ENCODE measurements at places on chromosomes 12 and 14.

- peak; percentile 94 for DNase-seq
Measured at GRCh38 chr12:122013136-122013535, 8.5 kb upstream of the BCL7A start.

- DNase-seq, result no peak
Measured at GRCh38 chr14:99750746-99751450, 42.3 kb upstream of the EML1 start.

DNA sequence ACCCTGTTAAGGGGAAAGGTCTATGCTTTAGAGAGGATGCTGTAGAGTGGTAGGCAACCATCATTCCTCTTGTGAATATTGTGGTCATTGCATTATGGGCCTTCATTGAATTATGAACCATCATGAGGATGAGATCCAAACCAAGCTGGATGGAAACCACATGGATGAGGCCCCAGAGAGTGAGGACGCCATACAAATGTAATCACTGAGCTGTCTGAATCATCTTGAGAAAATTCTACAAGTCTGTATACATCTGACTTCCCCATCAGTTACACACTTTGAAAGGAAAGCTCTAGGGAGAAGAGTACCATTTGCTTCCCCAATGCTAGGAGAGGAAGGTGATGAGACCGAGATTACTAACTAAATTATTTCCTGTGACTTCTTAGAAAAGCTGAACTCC, 172.9 kb downstream of the CACNA1C start:
- no peak for DNase-seq

- peak; percentile 95 for DNase-seq
Measured at GRCh38 chr12:107328442-107329133, 235.2 kb upstream of the CRY1 start.

GRCh38 chr12:124381456-124382296, 86.8 kb downstream of the RFLNA start:
- DNase-seq, result no peak

- DNase-seq, result peak; percentile 47
Measured at GRCh38 chr14:67820428-67820971, 921 bp downstream of the RAD51B start.

- DNase-seq, result no peak
Measured at GRCh38 chr14:62123961-62124360, 361.7 kb downstream of the SNAPC1 start.

GRCh38 chr14:80403036-80403435, 191.7 kb upstream of the DIO2 start:
- no peak for DNase-seq

DNA sequence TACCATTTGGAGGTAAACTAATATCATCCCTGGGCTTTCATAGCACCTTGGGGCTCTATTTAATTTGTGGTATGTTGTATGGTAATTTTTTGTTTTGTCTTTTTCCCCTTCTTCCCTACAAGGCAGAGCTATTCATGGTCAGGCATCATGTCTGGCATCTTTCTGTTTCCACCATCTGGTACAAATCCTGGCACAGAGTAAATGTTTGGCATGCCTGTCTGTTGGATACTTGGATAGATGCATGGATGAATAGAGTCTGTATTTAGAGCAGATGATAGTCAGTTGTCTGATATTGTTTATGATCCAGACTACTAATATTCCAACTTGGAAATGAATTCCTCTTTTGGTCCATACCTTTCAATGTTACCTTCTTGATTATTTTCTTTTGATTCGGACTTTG, 139.8 kb downstream of the NEDD1 start:
- no peak for DNase-seq

GRCh38 chr14:51929166-51929565, 60.2 kb upstream of the RTRAF start:
- DNase-seq, result no peak

DNA sequence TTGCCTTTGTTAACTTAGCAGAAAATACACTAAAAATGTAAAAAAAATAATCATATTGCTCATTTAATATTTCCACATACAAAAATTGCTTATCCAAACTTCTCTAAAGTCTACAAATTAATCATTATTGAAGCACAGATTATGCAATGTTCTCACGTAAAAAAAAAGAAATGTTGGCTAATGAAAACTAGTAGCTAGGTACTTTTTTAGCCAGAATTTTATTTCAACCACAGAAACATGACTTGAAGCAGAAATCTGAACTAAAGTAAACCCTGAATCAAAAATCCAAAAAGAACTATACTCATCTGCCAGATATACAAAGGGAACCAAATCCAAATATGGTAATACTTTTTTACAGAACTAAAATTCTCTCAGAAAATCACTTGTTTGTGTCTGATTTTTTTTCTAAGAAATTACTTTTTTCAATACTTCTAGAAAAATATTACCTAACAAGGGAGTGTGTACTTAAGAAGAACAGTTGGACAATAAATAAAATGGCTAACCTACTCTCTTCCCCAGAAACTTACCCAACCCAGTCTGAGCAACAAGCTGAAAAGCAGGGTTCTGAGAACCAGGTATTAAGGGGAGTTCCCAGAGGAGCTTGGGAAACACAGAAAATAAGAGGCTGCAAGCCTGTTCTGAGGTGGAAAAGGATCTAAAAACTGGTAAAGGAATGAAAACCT, 78.4 kb upstream of the RAP1B start:
- DNase-seq, result no peak

DNA sequence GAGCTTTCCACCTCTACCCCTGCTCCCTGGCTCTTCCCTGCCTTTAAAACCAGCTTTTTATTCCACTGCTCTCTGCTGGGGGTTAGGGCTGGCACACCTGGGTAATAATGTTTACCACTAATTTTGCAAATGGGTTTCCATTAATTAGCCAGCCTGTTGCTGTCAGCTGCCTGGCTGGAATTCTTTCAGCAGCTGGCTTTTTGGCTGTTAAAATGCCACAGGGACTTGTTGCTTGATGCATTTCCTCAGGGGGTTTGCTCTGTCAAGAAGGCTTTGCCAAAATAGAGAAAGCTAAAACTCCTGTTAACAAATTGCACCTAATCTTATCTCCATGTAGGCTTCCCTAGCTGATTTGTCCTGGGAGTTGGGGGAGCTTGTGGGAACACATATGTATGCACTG, 51.8 kb upstream of the PSMC1 start:
- no peak for DNase-seq

DNA sequence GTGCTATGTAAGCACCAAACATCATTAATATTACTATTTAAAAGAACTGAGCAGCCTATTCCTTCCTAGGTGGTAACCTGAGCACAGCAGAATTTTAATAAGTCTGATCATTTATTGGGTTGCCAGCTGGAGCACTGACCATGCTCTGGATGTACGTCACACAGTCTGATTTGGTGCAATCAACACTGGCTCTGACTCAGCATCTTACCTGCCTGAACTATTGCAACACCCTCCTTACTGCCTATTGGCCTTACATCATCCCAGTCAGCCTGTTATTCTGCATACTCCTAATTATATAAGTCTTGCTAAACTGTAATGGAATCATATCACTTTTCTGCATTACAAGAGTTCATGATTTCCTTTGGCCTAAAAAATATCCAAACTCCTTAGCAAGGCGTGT, 149.7 kb downstream of the PTPRO start:
- DNase-seq, result no peak

- no peak for DNase-seq
Measured at GRCh38 chr14:59342516-59343484, 122.4 kb downstream of the GPR135 start.

DNA sequence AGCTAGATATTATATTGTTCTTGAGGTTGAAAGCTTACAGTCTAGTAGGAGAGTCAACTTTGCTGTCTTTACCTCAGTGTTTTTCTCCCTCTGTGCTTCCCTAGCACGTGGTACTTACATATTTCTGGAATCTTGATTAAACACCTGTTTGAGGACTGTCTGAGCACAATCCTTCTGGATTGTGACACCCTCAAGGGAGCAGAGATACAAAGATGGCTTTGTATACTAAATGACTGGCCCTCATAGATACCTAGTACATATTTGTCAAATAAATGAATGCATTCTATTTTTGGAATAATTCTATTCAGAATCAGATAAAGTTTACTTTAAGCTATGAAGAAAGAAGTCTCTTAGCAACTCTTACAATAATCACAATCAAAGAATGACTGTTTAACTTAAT, 113.3 kb downstream of the LRRK2 start:
- DNase-seq, result no peak

DNA sequence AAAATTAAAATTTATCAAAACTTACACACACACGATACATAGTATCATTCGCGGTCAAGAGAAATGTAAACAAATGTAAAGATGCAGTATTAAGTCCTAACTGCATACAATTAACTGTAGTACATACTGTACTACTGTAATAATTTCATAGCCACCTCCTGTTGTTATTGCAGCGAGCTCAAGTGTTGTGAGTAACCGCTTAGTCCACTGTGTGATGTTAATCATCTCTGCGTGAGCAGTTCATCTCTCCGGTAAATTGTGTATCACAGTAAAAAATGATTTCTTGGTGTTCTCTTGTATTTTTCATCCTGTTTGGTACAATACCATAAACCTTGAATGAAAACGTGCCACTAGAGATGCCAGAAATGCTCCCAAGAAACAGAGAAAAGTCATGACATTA, 6.5 kb downstream of the EPS8 start:
- no peak for DNase-seq

DNA sequence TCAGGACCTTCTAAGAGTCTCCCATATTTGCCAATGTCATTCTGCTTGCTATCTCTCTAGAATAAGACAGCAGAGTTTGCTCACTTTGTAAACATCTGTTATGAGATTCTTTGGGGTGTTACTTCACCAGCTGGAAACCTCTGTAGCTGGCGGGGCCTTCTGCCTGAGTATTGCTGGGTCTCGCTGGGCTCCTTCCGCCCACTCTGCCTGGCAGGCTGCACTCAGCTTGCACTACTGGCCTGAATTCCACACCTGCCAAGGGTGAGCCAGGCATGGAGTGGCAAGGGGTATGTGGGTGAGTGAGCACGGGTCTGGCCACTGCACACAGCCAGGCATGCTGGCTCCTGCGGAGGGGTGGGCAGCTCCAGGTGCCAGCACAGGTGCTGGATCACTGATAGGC, 267.3 kb upstream of the PDE3A start:
- no peak for DNase-seq

- DNase-seq, result peak; percentile 4
Measured at GRCh38 chr12:114131824-114132223, 165.7 kb upstream of the RBM19 start.

- no peak for DNase-seq
Measured at GRCh38 chr14:103533999-103534575, 5.1 kb downstream of the TRMT61A start.

GRCh38 chr14:78292003-78292402, 121.8 kb downstream of the NRXN3 start:
- no peak for DNase-seq

DNA sequence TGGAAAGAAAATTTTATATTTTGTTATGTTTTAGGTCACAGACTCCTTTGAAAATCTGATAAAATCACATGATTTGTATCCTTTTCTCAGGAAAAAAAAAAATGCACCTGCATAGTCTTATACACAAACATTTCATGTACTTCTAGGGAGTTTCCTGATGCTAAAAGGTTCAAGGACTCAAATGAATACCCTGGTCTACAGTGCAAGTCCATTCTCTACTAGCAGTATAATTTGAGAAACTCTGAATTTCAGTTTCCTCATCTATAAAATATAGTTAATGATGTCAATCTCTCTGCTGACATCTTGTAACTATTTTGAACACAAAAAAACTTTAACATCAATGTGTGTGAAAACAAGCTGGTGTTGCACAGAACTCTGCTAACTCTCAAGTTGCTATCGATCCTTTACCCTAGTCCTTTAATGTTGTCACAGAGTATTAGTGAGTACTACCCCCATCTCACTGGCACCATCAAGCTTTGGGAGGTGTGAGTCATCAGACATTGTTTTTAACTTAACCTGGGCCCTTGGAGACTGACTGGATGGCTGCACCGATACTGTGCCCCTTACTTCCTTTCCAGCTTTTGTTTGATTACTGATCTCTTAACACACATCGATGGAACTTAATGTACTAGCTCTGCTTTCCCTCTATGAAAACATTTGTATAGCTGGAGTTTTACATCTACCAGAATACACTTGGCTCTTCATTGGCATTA, 251.9 kb upstream of the SOX5 start:
- no peak for DNase-seq
